ENCODE measurements at places on chromosomes 7 and 10. TPM values are rescaled to one million over a fixed set of nuclear protein-coding genes. Genes with fewer than 3 reads are reported as not detected.

The C10orf62 gene
- total RNA-seq: not detected

The OAT gene
- 175 TPM for total RNA-seq

- DNase-seq: no peak
These were observed 126.3 kb downstream of the WDR37 start for GRCh38 chr10:1182280-1183032.

The TACC2 gene
- total RNA-seq: 16.5 TPM

The THSD7A gene
- 26.7 TPM for total RNA-seq

DNA sequence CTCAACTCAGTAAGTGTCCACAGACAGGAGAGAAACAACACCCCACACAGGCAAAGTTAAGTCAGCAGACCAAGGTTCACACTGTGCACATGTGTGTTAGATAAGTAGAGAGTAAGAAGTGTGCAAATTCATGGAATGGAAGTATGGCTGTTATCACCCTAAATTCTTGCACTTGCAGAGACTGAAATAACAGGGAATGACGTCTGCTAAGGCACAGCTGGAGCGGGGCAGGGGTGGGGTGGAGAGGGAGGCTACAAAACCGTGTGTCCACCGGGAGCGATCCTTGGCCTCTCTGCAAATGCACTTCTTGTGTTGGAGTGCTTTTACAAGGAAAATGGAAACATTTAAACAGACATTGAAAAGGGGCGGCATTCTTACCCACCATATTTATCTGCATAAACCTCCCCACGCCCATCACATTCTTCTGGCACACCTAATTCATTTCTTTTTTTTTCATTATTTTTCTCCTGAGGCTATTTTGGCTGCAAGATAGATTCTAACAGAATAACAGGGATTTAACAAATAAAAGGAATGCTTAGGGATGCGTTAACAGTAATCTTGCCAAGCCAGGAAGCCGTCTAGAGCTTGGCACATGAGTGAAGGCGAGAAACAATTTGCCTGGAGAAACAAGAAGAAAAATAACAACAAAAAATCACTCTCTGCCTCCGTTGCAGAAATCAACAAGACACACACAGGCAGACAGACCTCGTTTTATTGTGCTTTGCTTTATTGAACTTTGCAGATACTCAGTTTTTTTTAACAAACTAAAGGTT is 30.1 kb downstream of the TNS3 start:
- DNase-seq: peak; percentile 66

All from uterus (tissue), 4 donors.